ENCODE measurements at places on chromosomes 2 and 18.

- no peak for DNase-seq
These were observed 42.5 kb downstream of the LYPD1 start for GRCh38 chr2:132627536-132627935.

DNA sequence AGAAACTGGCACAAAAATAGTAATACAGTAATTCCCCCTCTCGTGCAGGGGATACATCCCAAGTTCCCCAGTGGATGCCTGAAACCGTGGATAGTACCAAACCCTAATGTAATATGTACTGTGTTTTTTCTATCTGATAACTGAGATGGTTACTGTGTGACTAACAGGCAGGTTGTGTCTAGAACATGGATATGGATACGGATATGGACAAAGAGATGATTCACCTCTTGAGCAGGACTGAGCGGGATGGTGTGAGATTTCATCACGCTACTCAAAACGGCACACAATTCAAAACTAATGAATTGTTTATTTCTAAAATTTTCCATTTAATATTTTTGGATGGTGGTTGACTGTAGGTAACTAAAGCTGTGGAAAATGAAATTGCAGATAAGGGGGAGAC is 3.4 kb downstream of the MBD1 start:
- DNase-seq = no peak

- no peak for DNase-seq
These were observed 184.9 kb downstream of the PDE1A start for GRCh38 chr2:182241936-182242335.

- no peak for DNase-seq
These were observed 627 bp upstream of the CRACDL start for GRCh38 chr2:98936353-98937351.

DNA sequence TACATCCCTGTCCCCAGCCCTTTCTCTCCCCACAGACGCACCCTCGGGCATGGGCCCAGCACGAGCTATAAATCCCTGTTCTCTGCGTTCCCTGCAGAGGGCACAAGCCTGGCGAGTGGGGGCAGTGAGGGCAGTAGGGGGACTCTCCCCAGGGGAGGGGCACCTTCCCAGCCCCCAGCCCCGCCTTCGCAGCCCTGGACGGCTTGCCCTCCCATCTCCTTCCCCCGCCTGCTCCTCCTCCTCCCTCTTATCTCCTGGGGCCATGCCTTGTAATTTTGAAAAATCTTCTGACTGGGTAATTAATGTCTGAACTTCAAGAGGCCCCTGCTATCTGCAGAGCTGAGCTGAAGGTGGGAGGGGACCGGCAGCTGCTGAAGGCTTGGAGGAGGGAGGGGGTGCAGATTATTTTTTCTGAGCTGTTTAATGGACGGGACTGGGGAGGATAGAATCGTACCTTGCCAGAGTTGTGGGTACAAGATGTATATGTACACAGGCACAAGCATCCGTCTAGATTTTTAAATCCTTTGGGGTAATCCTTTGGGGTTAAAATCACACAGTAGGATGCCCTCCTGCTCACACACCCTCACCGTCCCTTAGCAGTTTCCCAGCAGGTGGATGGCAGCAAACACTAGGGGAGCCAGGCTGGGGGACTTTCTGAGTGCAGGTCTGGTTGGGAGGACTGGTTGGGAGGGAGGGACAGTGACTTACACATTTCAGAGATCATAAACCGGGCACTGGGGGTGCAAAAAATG is 121.9 kb downstream of the SMAD7 start:
- DNase-seq = peak; percentile 74

All from aorta (tissue), 5 donors.